Stimulated activated CD8-positive, alpha-beta memory T cell treated with anti-CD3 and anti-CD28 coated beads, Interleukin-4, amount 100 ng/mL, for 24 hours (primary cell): ENCODE measurements at places on chromosomes 2 and 18.

- DNase-seq, result no peak
Measured at GRCh38 chr18:71329114-71329513, 1040.3 kb downstream of the SOCS6 start.

DNA sequence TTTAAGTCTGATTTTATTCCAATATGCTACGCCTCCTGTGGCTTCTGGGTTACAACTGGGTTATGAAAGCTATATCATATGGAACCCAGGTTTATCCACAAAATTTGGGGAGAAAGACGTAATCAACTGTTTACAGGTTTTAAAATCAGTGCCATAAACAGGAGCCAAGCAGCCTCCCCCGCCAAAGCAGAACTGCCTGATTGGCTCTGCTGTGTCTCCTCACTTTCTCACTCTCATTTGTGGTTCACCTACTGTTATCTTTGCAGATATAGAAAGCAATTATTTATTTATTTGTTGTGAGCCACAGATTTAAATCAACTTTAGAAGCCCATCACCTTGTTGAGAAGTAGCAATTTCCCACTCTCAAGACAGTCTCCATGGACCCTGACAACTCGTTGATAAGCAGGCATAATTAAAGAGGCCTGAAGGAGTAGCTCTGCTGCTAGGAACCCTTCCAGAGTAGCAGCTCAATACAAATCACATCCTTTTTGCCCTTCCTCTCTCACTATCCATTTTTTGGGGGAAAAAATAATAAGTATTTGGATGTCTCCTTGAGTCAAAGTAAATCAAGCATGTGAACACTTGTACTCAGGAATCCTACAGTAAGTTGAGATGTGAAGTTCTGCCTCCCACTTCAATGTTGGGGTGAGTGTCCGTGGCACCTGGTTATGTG, 191.0 kb upstream of the CCDC150 start:
- DNase-seq, result no peak

DNA sequence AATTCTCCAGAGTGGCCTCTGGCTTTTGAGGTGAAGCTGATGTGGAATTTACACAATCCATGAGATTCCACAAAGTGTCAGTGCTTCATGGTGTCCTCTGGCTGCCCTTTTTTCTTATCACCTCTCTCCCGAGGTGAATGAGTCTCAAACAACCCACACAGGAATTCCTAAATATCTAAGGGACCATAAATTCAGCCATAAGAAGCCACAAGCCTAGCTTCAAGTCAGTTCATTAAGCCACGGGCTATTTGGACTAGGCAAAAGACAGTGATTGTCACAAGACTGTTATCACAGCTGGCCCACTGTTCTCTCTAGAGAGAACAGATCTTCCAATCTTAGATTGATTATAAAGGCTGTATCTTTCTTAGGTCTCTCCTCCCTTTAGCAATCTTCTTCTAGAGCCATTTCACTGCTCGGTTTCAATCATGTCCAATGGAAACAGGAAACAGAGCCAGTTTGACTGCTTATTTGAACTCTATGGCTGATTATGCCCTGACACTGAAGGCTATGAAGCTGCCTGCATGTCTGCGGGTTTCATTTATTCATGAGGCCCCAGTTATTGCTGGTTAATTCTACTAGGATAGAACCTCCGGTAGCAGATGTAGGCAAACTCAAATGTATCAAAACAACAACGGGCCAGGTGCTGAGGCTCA, 4.1 kb downstream of the NEMP2 start:
- DNase-seq, result no peak

- no peak for DNase-seq
Measured at GRCh38 chr2:198283146-198283545, 478.8 kb downstream of the PLCL1 start.

- DNase-seq, result no peak
Measured at GRCh38 chr2:237590272-237591140, at the start of gene RAB17. Gene RAB17, minus strand, starts transcription at chr2:237590734. Its CDS starts 4,580 bp downstream, at chr2:237586154.

DNA sequence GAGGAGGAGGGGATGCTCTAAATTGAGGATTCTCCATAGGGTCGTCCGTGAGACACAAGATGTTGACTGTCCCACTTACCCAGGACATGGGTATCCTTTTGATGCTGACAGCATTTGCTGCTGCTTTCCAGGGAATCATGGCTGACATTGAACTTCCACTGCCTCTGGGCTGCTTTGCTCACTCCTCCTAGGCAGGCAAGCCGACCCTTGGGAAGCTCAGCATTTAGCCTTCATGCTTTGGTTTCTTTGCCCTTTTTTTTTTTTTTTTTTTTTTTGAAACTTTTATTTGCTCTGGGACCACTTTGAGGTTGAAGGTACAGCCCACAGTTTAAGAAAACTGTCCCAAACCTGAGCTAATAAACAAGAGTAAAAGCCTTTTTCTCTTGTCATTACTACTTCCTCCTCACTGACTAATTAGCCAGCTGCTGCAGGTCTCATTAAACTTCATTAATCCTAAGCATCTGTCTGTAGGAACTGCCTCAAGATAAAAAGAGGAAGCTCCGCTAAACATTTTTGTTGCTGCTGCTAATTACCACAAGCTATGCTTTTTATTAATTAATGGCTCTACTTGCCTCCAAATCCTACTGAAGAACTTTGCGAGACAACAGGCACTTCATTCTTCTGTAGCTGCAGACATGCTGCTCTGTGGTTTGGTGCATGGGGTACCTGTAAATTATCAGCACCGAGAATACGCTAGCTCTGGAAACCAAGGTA, 125.4 kb downstream of the SPTBN1 start:
- no peak for DNase-seq

GRCh38 chr2:227782804-227783203, 30.8 kb upstream of the CCL20 start:
- DNase-seq, result no peak

DNA sequence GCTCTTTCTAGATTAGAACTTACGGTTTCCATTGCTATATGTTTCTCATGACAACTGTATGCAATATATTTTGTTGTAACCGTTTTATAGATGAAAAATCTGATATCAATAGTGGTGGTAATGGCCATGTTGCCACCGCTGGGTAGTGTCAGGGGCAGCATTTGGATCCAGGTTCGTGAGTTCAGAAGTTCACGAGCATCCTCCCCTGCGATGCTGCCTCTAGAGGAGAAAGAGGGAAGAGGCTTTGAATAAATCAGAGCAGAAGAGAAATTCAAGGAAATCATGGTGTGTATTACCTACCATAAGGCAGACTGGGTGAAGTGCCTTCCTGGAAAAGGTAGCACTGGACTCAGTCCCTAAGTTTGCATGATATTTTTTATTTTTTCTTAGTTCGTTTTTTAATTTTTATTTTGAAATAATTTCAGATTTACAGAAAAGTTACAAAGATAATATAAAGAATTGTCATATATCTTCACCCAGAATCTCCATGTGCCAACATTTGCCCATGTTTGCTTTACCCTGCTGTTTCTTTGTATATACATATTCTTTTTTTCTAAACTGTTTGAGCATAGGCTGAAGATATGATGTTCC, 3.3 kb upstream of the ZBTB7C start:
- no peak for DNase-seq

- no peak for DNase-seq
Measured at GRCh38 chr2:45353879-45354278, 257.2 kb downstream of the SRBD1 start.

- no peak for DNase-seq
Measured at GRCh38 chr18:75916624-75916982, 489.1 kb upstream of the SMIM21 start.

GRCh38 chr18:36711813-36712444, 116.9 kb downstream of the TPGS2 start:
- no peak for DNase-seq

GRCh38 chr2:190205657-190206056, 114.0 kb downstream of the HIBCH start:
- no peak for DNase-seq

DNA sequence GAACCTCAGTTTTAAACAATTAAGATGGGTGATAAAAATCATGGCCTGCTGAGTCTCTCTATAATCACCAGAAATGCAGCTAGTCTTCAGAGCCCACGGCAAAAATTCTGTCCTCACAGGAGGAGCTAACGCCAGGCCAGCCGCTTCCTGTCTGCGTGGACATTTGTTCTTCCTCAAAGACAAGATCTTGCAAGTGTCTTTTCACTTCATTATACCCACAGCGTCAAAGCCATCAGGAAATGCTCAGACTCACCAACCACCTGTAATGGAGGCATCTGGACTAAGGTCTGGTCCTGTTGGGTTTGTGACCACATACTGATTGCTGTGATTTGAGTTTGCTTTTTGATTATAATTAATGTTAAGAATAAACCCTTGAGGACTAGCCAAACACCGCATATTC, 473.8 kb upstream of the MC4R start:
- DNase-seq, result no peak

DNA sequence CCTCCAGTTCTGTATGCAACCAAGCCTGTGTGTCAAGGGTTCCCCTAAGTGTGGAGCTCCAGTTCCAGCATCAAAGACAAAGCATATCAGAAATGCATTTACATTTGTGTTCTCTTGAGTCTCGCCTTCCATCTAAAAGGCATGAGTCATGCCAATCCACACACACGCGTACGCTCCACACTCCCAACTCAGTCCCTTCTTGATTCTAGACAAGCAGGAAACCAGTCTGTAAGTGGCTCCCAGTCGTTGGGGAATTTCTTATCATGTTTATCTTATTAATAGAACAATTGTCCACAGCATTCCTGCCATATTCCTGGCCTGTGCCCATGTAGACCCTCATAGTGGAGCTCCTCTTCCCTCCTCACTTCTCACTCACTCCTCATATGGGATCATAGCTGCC, 86.4 kb upstream of the SLC35G4 start:
- no peak for DNase-seq

DNA sequence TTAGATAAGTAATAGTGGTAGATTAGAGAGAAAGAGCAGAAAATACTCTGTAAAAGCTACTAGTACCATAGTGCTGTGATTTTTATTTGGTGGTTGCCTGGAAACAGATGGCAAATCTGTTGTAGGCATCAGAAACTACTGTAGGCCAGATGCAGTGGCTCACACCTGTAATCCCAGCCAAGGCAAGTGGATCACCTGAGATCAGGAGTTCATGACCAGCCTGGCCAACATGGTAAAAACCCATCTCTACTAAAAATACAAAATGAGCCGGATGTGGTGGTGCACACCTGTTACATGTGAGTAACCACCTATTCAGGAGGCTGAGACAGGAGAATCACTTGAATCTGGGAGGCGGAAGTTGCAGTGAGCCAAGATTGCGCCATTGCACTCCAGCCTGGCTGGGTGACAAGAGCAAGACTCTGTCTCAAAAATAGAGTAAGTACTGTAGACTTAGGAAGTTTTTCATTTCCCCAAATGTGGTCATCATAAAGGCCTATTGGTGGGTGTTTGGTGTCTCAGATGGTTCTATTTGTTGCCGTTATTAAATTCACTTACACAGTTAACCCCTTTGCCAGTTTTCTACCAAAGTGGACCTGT, 79.6 kb downstream of the SPTBN1 start:
- DNase-seq, result no peak

GRCh38 chr2:55743583-55743982, 49.9 kb upstream of the PNPT1 start:
- DNase-seq, result no peak

DNA sequence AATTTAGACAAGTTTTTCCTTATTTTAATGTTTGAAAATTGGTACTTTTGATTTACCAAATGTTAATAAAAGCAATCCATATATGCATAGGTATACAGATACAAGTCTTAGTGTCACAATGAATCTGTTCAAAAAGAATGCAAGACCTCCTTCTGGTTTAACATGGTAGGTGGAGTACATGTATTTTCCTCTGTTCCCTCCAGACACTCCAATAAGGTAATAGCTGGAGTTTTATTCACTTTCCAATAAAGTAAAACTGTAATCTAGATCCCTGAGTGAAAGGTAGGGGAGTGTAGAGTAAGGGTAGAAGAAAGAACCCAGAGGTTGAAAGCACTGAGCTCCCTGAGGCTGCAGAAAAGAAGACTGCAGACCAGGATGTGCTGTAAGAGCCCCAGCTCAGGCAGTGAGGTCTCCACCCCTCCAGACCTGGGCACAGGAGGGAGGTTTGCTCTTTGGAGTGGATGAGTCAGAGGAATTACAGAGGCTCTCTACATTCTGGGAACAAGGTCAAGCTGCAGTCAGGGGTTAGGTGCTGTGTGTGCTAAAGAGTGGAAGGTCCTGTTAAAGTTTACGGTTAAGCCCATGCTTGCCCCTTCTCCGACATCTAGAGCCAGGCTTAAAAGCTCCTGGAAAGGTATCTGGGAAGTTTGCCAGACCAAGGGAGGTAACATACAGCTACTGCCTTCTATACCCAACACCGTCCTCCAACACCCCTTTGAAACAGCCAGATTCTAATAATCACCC, 27.6 kb upstream of the STAT1 start:
- no peak for DNase-seq

DNA sequence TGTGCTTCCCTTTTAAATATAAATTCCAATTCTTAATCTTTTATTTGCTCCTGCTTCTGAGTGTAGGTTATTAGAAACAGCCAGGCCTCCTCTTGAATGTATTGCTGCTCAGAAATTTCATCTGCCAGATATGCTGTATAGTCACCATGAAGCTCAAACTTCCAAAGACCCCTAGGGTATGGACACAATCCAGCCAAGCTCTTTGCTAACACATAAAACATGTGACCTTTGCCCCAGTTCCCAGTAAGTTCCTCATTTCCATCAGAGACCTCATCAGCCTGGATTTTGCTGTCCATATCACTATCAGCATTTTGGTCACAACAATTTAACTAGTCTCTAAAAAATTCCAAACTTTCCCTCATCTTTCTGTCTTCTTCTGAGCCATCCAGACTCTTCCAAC, 75.2 kb downstream of the MAP2 start:
- no peak for DNase-seq

DNA sequence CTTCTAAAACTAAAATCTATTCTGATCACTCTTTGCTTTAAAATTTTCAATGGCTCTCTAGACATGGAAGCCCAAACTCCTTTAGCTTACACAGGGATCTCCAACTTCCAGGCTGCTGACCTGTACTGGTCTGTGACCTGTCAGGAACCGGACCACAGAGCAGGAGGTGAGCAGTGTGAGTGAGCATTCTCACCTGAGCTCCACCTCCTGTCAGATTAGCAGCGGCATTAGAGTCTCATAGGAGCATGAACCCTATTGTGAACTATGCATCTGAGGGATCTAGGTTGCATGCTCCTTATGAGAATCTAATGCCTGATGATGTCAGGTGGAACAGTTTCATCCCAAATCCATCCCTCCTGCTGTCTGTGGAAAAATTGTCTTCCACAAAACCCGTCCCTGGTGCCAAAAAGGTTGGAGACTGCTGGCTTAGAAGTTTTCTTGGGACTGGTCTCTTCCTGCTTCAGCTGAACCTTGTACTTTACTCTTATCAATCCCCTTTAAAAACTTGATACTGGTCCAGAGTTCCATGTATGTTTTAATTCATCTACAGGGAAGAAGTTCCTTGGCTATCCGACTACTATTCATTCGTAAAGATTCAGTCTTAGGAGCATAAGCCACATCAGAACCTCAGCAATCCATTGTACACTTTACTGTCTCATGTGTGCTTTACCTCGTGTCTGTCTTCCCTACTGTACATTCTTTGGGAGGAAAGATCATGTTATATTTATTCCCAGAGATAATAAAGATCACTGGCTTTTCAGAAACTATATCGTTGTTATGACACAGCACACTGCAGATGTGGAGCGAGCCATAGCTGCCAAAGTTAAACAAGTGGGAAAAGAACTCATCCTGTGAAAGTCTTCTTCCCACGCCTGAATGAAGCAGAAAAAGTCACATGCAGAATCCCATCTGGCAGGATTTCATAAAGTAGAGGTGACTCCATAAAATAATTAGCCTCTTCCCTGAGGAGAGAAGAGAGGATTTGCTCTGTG, 183.8 kb downstream of the LRATD1 start:
- no peak for DNase-seq

- DNase-seq, result no peak
Measured at GRCh38 chr18:24502667-24503523, 42.5 kb downstream of the HRH4 start.
